Bronchial smooth muscle cell (primary cell): ENCODE measurements at places on chromosomes 2 and 18. TPM values are rescaled to one million over a fixed set of nuclear protein-coding genes. Genes with fewer than 3 reads are reported as not detected.

SERPINE2 gene
- 149 and 206 TPM in 2 replicates for total RNA-seq

HOXD3 gene
- total RNA-seq = not detected in 2 replicates

ONECUT2 gene
- under 0.01 TPM in 1 of 2 replicates, not detected in the other for total RNA-seq

FAM161A gene
- total RNA-seq = 2.0 and 2.2 TPM in 2 replicates

REL gene
- 1.7 and 2.7 TPM in 2 replicates for total RNA-seq

GALNT14 gene
- 0.17 TPM in 1 of 2 replicates, not detected in the other for total RNA-seq

ATOH8 gene
- 24.6 and 29.5 TPM in 2 replicates for total RNA-seq

FAHD2B gene
- total RNA-seq = 4.1 and 7.2 TPM in 2 replicates

VIT gene
- total RNA-seq = 1.3 and 10.0 TPM in 2 replicates

LRRTM1 gene
- total RNA-seq = not detected in 2 replicates
